Effector CD4-positive, alpha-beta T cell (primary cell): ENCODE measurements at places on chromosomes 7 and 10.

GRCh38 chr7:46257761-46258448 is 336.8 kb upstream of the IGFBP3 start:
- DNase-seq = no peak

GRCh38 chr10:4266416-4267085 is 481.5 kb upstream of the KLF6 start:
- DNase-seq = no peak

DNA sequence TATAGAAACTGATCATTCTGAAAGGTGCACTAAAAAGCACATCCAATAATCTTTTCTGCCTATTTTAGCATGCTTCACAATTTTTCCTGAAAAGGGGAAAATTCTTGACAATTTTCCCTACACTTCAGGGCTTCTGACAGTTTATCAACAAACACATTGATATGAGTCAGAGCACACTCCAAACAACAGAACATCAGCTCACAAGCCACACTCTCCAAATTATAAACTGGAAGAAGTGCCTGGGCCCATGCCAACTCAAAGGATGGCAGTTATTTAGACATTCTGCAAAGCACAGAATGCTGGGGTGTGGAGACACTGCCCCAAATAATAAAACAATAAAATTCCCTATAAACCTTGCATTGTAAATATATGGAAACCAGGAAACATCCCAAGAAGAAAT is 90.8 kb downstream of the ELAPOR2 start:
- no peak for DNase-seq

GRCh38 chr7:71414490-71414889 is 282.5 kb downstream of the GALNT17 start:
- no peak for DNase-seq

DNA sequence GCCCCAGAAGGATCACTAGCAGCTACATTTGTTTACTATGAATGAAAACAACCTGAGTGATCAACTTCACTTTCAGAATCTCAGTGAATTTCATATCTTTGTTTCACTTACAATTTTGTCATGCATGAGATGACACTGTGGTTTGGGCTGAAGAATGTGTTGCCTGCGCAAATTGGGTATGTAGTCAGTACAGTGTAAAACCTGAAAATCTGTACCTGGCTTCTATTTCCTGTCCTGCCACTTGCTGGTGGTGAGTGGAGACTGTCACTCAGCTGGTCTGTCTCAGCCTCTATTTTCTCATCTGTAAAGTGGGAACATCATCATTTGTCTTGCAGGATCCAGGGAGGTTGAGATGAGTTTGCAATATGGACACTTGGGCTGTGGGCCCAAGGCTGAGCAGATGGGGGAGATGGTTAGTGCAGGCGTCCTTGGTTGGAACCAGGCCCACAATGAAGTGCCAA is 118.0 kb downstream of the WDFY4 start:
- no peak for DNase-seq

- no peak for DNase-seq
Measured at GRCh38 chr7:37065779-37066271, 341.5 kb upstream of the AOAH start.

GRCh38 chr7:13037216-13037615 is 349.8 kb downstream of the ARL4A start:
- DNase-seq = no peak
